Stromal cell of bone marrow (primary cell): ENCODE measurements at places on chromosomes 4 and X.

DNA sequence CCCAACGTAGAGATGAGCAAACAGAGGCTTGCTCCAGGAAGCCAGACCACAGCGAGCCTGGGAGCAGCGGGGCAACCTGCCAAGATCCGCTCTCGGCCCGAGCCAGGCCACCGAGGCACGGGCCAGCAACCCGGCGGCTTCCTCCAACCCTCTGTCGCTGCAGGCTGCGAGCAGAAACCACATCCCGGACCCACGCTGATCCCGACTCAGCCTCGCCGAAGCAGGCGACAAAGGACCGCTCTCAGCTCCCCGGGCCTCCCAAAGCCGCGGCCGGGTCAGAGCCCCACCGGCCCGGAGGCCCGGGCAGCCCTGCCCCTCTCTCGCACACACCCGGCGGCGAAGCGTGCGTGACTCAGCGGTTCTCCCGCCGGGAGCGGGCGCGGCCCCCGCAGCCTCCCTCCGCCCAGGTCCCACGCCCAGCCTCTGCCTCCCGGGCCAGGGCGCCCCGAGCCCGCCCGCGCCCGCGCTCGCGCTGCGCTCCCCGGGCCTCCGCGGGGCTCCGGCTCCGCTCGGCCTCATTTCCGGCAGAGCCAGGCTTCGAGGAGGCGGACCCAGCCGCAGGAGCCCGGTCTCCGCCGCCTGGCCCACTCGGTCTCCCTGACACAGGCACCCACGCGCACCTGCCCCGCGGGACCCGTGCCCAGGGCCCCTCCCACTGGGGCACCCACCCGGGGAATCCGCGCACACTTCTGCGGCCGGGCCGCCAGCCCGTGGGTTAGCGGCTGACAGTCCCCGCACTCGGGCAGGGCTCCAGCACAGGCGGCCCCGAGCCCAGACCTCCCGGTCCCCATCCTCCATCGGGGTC lies 1.7 kb downstream of the PPP2R2C start:
- DNase-seq = peak; percentile 13

GRCh38 chrX:108224727-108225621 lies 133.4 kb downstream of the ATG4A start:
- DNase-seq = no peak

GRCh38 chrX:154728431-154729190 lies 22.3 kb downstream of the GAB3 start:
- DNase-seq = no peak

GRCh38 chr4:123265443-123265842 lies 131.2 kb upstream of the SPRY1 start:
- no peak for DNase-seq

DNA sequence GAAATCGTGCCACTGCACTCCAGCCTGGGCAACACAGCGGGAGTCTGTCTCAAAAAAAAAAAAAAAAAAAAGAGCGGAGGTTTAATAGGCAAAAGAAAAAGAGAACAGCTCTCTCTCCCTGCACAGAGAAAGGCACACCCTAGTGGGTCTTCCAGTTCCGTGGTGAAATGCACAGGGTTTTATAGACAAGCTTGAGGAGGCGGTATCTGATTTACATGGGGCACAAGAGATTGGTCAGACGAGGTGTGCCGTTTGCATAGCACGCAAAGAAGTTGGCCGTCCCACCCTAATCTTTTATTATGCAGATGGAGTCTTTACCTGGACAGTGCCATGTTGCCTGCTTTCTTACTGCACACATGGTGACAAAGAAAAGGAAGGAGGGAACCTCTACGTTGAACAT lies 33.5 kb upstream of the REST start:
- DNase-seq = no peak

GRCh38 chr4:3316146-3316545 lies 23.3 kb downstream of the RGS12 start:
- DNase-seq = no peak

GRCh38 chrX:50638123-50638522 lies 167.5 kb upstream of the DGKK start:
- no peak for DNase-seq

GRCh38 chr4:76499461-76499860 lies 64.4 kb downstream of the SHROOM3 start:
- no peak for DNase-seq

DNA sequence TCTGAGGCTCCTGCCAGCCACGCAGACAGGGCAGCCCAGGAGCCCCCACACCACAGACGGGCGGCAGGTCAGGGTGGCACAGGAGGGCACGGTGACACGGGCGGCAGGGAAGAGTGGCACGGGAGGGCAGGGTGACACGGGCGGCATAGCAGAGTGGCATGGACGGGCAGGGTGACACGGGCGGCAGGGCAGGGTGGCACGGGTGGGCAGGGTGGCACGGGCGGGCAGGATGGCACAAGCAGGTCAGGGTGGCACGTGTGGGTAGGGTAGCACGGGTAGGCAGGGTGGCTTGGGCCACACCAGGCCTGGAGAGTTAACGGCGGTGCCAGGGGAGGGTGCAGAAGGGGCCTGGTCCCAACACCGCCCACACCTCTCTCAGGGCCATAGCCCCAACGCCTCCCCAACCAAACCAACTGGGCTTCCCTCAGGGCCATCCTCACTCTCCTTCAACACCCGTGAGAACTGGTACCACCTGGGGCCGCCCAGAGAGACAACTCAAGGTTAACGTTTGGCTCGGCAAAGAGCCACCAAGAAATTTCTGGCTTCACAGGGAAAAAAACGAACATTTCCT lies 3.4 kb downstream of the CTBP1 start:
- DNase-seq = no peak
